ENCODE measurements at places on chromosomes 5 and 9.

GRCh38 chr5:33240558-33240957 is 200.2 kb upstream of the TARS1 start:
- no peak for DNase-seq

DNA sequence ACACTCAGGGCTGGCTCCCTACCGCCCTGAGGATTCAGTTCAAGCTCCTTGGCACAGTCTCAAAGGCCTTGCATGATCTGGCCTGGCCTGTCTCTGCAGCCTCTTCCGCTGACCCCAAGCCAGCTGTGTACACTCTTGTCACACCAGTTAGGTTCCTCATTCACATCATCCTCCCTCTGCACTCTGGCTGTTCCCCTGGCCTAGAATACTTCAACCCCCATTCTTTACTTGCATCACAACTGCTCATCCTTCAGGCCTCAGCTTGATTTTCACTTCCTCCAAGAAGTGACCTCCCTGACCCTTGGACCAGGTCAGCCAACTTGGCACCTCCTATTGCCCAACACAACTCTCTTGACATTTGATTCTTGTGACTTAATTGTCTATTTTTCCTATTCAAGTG is 18.9 kb upstream of the PFDN1 start:
- DNase-seq = no peak

DNA sequence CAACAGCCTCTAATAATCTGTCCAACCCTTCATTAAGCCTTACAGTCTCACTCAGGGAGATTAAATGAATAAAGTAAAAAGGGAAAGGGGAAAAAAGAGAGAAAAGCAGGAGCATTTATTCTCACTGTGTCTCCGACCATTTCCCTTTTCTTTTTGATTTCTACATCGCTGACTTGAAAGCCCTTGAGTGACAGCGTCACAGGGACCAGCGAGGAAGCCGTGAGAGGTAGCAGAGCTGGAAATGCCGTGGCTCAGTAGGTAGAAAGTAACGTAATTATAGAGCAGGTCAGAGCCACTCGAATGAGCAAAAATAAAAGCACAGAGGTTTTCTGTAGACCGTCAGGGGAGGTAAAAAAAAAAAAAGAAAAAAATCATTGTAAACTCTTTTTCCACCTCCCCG is 52.4 kb downstream of the ASS1 start:
- no peak for DNase-seq

DNA sequence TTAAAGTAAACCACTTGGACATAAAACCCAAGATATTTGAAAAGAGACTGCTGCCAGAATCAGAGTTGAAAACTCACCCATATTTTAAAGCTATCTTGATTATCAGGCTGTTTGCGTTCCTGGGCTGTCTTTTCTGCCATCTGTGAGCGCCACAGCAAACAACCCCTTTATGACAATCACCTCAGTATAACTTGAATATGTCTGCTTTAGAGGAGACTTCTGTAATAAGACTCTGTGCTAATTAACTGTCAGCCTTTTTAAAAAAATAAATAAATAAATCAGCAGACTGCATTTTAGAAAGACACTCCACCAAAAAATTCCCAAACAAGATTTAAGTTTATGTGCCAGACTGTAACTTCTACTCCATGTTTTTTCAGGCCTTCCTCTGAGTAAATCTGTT is 375.7 kb upstream of the CCNH start:
- DNase-seq = no peak

- peak; percentile 10 for DNase-seq
These were observed 20.4 kb upstream of the NTNG2 start for GRCh38 chr9:132141344-132141947.

DNA sequence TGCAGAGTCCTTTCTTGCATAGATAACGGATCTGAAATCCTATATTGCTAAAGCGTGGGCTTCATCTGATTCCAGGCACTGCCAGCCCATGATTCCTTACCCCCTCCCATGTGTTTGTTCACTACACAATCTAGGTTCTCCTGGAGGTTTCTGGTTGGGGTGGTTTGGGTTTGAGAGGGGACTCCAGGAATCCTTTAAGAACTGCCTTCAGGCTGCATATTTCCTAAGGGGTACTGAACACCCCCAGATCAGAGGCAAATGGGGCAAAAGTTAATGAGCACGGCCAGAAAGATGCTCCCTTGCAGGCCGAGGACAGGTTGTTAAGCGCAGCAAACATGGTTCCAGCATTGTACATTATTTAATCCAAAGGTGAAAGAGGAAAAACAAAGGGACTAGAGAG is 9.9 kb downstream of the NR2F1 start:
- no peak for DNase-seq

DNA sequence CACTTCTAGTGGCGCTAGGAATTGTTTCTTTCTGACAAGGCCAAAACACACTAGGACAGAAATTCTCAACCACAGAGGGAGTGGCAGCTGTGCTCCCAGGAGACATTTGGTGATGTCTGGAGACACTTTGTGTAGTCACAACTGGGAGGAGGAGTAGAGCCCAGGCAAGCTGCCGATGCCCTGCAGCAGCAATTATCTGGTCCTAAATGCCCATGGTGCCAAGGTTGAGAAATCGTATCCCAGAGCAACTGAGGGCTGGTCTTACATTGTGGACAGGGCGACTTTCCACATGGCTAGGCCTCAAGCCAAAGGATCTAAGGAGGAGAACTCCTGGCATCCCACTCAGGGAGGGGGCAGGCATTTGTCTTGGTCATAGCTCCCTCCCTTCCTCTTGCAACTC is 259.9 kb downstream of the GADD45G start:
- DNase-seq = no peak

DNA sequence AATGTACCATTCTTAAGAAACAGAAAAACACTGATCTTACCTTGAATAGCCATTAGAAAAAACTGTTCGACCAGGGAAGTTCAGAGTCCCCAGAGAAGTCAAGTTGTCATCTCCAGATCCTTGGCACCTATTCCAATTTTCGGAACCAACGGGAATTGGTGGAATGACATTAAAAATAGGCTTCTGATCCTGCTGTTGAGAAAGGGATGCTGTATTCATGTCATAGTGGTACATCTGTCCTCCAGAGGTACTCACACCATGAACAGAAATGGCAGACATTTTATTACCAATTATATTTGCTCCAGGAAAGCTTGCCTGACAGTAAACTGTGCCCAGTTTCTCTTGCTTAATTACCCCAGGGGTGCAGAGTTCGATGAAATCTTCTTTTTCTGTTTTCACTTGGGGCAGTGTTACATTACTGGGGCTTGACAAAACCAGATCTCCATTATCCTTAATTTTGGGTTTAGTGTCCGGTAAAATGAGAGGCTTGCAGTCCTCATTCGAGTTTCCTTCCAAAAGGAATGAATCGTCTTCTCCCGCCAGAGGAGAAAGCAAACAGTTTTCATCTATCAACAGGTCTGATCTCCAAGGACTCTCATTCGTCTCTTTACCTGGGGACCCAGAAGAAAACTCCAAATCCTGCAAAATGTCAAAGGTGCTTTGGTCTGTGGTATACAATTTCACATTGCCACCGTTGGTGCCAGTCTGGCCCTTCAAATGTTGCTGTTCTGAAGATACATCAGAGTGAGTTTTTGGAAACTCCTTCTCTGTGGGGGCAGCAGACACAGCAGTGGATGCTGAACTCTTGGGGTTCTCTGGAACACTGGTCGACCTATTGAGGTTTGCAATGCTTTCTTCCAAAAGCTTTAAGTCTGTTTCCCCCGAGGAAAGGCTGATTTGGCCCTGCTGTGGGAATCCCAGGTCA is 3.6 kb downstream of the NR3C1 start:
- DNase-seq = peak; percentile 25

DNA sequence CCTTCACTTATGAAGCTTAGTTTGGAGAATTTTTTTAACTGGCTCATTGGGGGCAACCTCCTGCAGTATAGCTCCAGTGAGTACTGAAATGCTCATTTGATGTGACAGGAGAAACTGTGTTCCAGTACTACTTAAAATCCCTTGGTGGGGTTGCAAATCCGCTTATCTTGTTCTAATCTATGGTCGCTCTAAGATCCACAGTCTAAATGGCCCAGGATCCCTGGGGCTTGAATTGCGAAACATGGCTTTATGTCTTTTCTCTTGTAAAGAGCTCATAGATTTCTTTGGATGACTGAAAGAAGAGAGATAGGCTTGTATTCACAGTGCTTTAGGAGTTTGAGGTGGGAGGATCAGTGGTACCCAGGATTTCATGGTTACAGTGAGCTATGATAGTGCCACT is 52.7 kb downstream of the ADAMTSL1 start:
- no peak for DNase-seq

DNA sequence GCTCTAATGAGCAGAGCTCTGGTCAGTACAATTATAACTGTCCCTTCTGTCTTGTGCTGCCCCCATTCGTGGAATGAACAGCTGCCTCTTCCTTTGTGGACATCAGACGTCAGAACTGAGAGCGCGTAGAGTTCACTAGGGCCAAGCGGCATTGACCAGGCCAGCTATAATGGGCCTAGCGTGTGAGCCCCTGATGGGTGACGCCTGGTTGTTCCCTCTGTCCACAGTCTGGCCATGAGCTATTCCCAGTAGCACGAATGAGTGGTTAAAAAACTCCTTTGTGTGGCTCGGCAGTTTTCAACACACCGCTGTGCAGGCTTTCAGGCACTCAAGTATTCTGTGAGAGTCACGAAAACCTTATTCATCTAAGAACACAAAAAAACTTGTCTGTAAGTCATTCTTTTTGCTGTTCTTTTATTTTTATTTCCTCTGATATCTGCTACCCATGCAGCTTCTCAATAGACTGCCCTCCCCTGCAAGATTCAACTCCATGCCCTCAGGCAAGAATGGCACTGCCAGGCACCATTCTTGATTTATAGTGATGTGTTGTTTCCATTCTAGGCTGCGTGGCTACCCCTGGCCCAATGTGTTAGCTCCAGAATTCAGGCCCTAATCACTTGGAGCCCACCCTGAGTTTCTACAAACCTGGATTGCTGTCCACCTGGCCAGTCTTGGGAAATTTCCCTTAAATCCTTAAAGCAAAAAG is 52.5 kb downstream of the ANKDD1B start:
- no peak for DNase-seq
